Gastroesophageal sphincter (tissue), 4 donors: ENCODE measurements at places on chromosomes 2 and 18.

DNA sequence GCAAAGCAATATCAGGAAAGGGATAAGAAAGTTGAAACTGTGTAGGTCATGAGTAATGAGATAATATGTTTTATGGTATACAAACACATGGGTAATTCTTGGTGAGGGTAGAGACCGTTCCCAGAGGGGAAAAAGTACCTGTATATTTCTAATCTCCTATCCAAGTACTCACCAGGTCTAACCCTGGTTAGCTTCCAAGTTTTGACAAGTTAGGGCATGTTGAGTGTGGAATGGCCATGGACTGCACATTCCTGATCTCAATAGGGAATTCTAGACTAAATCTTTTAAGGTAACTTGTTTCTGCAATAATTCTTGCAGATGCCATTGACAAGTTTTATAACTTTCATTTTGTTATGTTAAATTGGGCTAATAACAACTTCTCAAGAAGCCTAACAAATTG is 216.6 kb downstream of the SPAG16 start:
- no peak for ATAC-seq

DNA sequence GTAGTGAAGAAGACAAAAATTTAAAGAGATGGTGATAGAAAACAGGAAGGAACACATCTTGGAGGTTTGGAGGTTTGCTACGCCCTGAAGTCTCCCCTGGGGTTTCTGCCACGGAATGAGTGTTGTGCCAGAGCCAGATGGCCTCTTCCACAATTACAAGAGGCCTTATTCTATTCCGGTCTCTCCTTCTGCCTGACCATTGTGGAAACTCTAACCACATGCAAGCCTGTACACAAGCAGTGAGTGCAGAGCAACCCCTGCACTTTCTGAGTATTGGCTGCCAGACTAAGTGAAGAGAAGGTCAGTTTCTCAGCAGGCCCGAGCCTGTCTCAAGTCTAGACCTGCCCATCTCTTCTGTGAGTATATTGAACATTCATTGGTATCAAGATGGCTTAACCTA is 22.7 kb upstream of the MYO1B start:
- no peak for ATAC-seq

DNA sequence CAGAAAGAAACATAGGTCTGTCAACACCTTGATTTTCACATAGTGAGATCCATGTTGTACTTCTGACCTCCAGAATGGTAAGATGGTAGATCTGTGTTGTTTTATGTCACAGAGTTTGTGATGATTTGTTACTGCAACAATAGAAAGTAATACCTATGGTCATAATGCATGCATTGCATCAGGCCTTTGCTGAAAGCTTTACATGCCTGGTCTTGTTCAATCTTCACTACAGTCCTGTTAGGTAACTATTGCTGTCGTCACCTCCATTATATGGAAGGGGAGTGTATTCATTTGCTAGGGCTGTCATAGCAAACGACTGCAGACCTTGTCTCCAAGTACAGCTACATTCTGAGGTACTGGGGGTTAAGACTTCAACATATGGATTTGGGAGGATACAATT is 243.5 kb downstream of the ANAPC1 start:
- no peak for ATAC-seq

DNA sequence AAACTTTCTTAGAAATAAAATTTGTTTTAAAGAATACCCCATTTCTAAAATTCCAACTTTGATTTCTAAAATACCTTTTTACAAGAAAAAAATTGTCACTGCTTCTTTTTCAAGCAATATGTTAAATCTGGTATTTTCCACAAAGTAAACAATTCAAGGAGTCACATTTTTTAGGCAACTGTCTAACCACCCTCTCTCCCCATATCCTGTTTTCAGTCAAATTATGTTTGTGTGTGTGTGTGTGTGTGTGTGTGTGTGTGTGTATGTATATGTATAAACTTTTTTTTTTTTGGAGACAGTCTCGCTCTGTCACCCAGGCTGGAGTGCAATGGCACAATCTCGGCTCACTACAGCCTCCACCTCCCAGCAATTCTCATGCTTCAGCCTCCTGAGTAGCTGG is 59.3 kb downstream of the ADNP2 start:
- ATAC-seq, result no peak

DNA sequence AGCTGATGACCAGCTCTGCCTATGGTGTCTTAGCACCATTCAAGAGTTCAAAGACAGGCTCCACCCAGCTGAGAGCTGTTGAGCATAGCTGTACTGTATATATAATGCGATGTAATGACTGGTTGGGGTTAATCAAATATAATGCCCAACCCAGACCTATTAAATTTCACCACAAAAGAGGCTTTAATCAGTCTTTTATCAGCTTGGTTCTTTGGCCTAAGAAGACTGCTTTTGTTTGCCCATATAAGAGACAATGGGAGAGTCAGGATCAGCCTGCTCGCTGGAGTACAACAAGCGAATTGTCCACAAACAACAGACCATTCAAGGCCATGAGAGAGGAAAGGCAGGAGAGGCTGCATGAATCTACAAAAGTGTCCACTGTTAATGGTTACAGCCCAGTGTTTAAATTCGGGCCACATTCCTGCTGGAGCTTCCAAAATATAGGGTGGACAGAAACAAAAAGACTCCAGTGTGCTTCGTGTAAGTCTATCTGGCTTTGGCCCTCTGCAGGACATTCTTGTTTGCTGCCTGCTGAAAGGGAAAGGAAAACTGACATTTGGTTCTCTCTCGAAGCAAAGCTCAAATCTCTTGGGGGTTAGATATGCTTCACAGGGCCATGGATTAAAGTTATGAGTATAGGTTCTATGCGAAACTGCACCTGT is 299.0 kb upstream of the FBXO11 start:
- no peak for ATAC-seq

- ATAC-seq, result no peak
These were observed 10.8 kb downstream of the NFE2L2 start for GRCh38 chr2:177253704-177254103.

- ATAC-seq, result no peak
These were observed 216.1 kb downstream of the TTC32 start for GRCh38 chr2:19685731-19686130.

- no peak for ATAC-seq
These were observed 330.6 kb upstream of the PIK3C3 start for GRCh38 chr18:41624460-41624859.

DNA sequence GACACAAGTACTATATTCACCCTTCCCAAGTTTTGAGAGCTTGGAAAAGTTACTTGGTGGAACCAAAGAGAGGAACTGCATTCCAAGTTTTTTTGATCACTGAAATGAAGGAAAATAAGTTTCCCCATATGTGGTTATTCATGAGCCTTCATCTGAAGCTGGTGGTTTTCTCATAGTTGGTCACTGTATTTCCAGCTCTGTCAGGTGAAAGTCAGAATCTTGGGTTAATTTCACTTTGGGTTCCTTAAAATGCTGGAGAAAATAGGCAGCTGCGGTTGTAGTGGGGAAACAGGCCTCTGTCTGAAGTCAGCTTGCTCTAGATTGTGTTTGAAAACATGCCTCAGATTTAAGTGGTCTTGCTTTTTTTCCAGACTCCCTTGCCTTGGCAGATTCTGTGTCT is 200.5 kb downstream of the HRH4 start:
- no peak for ATAC-seq

DNA sequence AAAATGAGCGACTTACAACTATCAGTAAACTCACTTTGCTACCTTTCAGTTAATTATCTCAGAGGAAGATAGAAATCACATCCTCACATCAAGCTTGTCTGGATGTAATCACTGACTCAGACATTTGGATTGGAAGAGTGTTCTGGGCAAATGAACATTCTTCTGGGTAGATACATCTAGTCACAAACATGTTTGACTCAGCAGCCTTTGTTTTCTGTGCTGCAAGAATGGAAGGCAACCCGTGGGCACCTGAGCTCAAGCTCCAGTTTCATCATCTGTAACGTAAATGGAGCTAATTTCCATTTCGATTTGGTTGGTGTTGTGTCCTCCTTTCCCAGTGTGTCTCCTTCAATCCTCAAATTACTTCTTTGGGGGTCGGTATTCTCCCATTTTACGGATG is 58.5 kb downstream of the ACAA2 start:
- ATAC-seq, result no peak
